ENCODE measurements at places on chromosomes 6 and 20.

DNA sequence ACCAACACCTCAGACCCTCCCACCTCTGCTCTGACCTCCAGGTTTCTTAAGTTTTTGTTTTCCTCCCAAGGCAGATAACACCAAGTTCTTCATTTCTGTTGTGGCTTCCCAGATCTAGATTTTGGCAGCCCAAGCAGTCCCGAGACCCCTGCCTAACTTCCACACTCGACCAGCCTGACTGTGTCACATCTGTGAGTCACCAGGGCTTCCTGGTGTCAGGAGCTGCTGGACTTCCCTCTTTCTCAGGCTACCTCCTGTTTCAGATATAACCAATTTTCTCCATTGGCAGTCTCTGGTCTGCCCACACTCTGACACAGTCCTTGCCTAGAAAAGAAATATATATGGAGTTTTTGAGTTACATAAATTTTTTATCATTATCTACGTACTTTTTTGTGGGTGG is 46.1 kb upstream of the CCN6 start:
- DNase-seq: peak; percentile 94

- DNase-seq: no peak
Observed at GRCh38 chr20:1377341-1377871, 15.4 kb downstream of the FKBP1A start.

GRCh38 chr20:48285656-48286055 is 500.4 kb upstream of the SULF2 start:
- DNase-seq: no peak

DNA sequence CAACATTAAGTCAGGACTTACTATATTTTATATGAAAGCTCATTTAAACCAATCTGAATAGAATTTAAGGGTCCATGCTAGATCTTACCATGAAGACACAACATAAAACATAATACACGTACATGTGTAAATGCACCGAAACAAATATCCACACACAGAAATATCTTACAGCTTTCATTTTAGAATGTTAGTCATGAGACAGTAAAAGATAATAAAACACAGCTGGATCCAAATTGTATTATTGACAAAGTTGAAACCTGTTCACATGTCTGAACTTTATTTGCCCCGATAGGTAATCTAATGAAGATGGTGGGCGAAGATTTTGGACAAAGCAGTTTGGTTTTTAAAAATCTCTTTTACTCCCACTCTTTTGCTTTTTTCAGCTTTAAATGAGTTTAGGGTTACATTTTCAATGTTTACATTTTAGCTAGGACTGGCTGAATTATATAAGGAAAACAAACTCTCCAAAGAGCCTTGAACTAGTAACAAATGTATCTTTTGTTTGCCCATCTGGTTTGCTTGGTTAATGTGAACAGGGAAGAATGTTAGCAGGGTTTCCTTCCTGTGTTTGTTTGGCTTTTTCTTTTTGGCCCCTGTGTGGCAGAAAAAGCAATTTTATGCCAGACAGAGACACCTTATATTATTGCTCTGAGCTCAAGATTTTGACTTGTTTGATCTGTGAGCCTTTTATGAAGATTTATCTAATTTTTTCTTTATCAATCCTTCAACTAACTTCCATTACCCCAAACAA is 5.1 kb upstream of the TMEM181 start:
- DNase-seq: no peak

DNA sequence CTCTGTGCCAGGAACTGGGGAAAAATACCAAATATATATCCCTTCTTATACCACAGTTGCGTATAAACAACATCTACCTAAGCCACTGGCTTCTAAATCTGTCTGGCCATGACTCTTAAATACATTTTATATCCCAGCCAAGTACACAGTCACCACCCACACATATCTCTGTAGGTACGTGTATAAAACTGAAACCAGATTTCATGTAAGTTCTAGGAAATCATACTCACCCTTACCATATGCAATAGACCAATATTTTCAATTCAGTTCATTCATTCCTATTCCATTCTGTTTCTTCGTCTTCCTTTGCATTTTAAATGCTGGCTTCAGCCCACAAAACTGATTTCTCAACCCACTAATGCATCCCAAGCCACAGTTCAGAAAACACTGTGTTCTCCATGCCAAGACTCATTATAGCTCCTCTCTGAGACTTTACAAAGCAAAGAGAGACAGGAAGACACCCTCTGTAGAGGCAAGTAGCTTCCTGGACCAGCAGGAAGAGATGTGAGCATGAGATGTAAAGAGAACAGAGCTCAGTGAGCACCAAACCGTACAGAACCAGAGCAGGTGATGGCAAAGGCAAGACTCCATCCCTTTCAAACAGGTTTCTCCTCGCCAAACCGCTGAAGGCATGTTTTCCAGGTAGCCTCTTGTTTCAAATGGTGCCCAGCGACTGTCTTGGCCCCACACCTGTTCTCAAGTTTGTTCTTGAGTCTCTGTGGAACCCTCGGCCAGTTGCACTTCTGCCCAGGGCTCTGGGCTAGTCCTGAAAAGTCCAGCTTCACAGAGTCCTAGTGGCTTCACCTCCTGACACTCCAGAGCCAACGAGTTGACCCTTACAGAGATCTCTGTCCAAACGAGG is 18.7 kb downstream of the FAM50B start:
- DNase-seq: no peak

- DNase-seq: no peak
Observed at GRCh38 chr6:105374010-105374420, 28.9 kb downstream of the PREP start.

Measured in CD14-positive monocyte (primary cell).